NCI-H748 treated with DMSO at 0.1 percent for 48 hours (cell line): ENCODE measurements at places on chromosomes 16 and 17.

GRCh38 chr16:35311475-35311874, 1852.1 kb downstream of the TP53TG3F start:
- no peak for DNase-seq

GRCh38 chr16:2236337-2237101, at the start of gene DNASE1L2:
TSS of gene DNASE1L2 (plus strand) at chr16:2236444. CDS start at chr16:2236817, 373 bp downstream.
- no peak for DNase-seq

- DNase-seq, result no peak
These were observed 333.1 kb upstream of the GOT2 start for GRCh38 chr16:59067205-59067604.

DNA sequence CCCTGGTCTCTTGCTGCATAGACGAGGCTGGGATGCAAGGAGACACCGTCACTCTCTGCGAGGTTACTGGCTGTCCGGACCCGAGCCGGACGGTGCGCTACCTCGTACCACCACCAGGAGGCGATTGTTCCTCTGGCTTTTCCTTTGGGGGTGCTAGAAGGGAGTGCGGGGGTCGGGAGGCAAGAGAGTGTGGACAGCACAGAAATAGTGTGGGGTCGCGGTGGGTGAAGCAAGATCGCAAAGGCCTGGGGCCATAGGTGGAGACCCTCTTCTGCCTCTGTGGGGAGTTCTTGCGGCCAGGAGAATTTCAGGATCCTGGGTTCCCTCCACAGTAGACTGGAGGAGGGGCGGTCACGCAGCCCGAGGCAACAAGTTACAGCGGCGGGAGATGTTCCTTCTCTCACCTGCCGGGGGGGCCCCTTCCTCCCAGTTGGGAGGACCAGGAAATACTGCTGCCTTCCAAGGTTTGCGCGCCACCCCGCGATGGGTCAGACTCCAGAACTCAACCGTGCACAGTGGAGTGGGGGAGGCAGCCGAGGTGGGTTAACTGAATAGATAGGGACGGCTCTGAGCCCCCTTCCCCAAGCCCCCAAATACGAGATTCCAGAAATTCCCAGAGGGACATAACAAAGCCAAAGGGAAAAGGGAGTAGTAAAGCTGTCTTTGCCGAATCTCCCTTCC, 6.9 kb downstream of the PHOSPHO1 start:
- peak; percentile 21 for DNase-seq

- DNase-seq, result no peak
These were observed 8.3 kb downstream of the KLHL36 start for GRCh38 chr16:84656649-84657048.

DNA sequence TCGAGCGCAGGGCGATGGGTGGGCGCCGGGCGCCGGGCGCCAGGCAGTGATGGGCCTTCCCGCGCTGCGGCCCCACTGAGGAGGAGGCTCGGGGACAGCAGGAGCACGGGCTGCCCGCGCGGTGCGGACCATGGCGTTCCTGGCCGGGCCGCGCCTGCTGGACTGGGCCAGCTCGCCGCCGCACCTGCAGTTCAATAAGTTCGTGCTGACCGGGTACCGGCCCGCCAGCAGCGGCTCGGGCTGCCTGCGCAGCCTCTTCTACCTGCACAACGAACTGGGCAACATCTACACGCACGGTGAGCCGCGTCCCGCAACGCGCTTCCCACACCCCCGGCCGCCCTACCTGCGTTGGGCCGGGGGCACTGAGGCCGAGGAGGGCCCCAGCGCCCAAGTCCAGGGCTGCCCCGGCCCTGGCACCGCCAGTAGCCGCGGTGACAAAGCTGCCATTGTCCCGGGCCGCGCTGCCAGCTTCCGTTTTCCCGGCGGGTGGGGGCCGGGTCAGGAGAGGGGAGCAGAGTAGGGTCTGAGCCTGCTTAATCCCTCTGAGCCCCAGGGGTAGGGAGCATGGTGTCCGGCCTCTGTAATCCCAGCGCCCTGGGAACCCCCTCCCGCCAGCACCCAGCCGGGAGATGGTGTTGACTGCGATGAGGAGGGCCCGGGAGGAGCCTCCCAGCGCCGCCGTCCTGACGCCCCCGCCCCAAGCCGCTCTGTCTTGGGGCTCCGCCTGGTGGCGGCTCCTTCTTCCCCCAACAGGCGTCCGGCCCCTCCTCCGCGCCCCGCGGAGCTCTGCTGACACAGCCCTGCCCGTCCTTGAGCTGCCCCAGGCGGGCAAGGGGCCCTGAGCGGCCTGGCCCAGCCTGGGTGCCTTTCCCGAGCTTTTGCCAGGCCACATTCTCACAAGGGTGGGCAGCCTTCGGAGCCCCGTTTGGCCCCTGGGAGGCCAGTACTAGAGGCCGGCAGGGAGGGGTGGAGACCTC, 685 bp downstream of the PAQR4 start:
- DNase-seq, result peak; percentile 27

DNA sequence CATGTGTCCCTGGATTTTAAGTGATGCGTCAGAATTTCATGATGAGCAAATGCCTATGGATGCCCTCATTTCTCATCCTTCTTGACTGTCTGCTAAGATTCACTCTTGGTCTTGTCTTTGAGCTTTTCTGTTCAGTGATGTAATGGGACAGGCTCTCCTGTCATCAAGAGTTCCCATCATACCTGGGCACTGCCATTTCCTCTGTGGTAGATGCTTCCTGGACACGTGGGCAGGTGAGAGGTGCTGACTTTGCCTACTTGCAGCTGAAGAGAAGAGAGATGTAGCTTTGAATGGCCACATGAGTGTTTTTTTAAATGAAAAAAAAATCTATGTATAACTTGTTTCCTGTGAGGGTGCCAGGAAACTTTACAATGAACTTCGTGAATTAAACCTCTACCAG, 557.7 kb downstream of the MAF start:
- no peak for DNase-seq

- DNase-seq, result no peak
These were observed 1.3 kb upstream of the KCTD13 start for GRCh38 chr16:29927070-29927905.

DNA sequence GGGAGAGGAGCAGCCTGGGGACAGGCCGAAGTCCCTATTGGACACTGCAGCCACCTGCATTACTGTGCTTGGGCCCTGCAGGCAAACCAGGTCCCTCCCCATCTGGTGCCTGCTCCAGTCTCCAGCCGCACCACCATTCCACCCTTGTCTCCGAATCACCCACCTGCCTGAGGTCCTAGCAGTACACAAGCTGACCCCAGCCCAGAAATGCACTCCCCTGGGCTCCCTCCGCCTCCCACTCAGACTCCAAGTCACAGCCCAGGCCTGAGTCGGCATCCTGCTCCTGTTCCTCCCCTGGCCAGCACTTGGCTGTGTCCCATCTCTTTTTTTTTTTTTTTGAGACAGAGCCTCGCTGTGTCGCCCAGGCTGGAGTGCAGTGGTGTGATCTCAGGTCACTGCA, 6.3 kb downstream of the UNC13D start:
- no peak for DNase-seq

- DNase-seq, result no peak
These were observed 204.2 kb downstream of the PRKCA start for GRCh38 chr17:66506641-66507040.

DNA sequence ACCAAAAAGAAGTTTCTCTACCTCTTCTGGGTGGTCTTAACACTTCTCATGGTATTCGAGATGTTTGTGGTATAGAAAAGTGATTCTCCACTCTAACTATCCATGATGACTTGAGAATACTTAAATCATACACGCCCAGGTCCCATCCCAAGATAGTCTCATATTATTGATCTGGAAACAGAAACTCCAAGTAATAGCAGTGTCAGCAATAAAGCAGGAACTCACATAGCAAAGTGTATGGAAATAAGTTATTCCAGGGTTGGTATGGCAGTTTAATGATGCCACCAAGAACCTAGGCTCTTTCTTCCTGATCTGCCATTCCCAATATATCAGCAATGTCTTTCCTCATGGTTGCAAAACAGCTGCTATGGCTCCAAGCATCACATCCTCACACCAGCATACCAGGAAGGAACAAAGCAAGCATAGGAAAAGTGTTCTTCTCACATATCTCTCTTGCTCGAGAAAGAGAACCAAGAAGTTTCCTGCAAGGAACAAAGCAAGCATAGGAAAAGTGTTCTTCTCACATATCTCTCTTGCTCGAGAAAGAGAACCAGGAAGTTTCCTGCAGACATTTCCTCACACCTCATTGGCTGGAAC, 23.6 kb upstream of the TOX3 start:
- DNase-seq, result no peak

DNA sequence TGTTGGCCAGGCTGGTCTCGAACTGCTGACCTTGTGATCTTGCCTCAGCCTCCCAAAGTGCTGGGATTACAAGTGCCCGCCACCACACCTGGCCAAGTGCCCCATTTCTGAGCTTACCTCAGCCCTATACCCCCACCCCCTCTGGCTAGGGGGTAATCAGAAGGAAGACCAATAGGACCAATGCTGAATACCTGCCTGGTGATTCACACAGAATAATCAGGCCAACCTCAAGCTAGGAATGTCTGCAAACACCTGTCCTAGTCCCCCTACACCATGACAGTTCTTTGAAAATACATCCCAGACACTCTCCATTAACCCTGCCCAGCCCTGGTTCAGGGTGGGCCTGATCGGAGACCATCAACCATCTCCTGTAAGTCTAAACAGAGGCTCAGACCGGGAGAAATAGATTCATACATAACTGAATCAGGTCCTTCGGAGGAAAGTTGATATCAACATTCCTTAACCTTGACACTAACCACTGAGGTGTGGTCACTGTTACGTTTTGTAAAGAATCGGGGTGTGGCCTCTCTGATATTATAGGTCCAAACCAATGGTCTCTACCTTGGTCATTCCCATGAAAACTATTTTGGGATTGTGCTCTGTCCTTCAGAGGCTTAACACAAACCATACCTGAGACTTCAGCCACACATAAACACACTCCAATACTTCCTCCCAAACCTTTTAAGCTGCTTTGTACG, 130.8 kb downstream of the GAS7 start:
- DNase-seq, result no peak

DNA sequence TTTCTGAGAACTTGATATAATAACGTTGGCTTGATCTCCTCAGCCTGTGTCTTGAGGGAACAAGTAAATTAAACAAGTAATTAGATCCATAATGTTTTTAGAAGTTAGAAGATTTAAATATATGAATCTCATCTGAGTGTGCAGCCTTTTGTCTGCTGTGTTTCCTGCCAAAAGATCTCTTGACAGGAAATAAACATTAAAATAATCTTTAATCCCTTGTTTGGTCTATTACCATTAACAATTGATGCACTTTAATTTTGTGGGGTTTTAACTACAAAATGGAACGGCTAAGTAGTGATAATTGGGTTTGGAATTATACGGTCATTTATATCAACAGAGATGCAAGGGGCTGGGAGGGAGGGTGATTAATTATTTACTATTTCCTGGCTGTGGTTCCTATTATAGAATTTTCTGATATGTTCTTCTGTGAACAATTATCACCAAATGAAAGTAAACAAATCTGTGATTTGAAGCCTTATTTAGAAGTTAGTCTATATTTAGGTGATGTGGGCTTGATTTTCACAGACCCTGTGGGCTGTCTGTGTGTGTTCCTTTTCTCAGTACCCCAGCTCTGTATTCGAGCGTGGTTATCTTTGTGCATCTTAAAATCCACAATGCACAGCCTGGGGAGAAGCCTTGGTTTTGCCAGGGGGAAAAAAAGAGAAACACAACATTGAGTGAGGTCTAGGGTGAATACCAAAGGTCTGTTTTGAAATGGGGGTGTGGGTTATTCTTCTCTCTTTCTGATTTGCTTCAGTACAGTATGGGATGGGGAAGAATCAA, 556.1 kb downstream of the WWOX start:
- peak; percentile 30 for DNase-seq

DNA sequence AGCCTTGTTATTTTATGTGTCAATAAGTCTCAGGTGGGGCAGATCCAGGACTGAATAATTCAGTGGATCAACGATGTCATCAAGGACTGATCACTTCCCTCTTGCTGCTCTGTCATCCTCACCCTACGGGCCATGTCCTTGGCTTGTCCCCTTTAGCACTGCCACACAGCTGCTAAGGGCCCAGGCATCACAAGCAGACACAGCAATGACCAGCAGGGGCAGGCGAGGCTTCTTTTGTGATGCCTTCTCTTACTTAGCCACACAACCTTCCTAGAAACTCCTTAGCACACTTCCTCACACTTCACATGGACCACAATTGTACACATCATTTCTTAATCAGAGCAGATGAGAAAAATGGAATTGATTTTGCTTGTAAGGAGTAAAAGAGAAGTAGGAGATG, 356.3 kb upstream of the SOX9 start:
- no peak for DNase-seq

DNA sequence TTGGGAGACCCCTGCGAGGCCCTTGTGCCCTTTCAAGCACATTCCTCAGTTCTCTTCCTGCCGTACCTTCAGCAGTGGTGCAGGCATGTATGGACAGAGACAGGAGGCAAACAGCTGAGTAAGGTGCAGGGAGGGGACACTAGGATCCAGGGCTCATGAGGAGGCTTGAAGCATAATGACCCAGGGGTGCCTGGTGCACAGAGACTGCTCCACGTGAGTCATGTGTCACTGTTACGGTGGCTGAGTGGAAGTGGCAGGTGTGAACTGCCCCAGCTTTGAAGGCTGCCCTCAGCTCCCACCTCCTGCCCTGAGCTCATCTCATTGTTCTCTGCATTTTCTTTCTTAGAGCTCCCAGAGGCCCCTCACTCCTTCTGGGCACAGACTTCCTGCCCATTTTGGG, 124.8 kb downstream of the NTN1 start:
- DNase-seq, result no peak

- DNase-seq, result peak; percentile 36
These were observed 4.6 kb downstream of the ZSCAN10 start for GRCh38 chr16:3094289-3095027.

DNA sequence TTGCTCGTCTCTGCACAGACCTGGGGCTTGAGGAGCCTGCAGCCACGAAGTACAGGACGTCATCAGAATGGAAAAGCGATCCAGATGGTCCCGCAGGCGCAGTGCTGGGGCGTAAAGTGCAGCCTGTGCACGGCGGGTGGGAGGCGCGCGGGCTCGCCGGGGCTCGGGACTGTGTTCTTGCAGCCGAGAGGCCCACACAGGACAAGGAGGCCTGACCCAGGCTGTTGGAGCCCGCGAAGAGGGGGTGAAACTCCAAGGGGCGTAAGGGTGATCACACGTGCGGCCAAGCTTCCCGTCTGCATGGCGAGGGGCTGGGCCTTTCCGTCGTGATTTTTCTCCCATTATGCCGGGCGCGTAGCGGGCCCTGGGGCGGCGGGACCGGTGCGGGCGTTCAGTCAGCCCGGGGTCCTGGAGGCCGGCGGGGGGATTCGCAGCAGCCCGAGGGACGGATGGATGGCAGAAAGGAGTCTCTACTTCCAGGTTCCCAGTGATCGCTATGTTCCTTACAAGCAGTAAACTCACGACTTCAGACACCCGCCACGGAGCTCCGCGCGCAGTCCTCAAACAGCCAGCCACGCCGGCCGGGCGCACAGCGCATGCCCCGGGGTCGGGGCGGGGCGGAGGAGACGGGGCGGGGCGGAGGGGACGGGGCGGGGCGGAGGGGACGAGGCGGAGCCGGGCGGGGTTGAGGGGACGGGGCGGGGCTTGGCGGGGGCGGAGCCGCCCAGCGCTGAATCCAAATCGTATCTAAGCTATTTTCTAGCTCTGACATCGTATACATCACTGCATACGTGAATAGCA, 141.0 kb upstream of the KCNJ18 start:
- DNase-seq, result peak; percentile 41

- DNase-seq, result no peak
These were observed 30.2 kb downstream of the LLGL2 start for GRCh38 chr17:75555679-75556153.
